ENCODE measurements at places on chromosomes 3 and 15.

DNA sequence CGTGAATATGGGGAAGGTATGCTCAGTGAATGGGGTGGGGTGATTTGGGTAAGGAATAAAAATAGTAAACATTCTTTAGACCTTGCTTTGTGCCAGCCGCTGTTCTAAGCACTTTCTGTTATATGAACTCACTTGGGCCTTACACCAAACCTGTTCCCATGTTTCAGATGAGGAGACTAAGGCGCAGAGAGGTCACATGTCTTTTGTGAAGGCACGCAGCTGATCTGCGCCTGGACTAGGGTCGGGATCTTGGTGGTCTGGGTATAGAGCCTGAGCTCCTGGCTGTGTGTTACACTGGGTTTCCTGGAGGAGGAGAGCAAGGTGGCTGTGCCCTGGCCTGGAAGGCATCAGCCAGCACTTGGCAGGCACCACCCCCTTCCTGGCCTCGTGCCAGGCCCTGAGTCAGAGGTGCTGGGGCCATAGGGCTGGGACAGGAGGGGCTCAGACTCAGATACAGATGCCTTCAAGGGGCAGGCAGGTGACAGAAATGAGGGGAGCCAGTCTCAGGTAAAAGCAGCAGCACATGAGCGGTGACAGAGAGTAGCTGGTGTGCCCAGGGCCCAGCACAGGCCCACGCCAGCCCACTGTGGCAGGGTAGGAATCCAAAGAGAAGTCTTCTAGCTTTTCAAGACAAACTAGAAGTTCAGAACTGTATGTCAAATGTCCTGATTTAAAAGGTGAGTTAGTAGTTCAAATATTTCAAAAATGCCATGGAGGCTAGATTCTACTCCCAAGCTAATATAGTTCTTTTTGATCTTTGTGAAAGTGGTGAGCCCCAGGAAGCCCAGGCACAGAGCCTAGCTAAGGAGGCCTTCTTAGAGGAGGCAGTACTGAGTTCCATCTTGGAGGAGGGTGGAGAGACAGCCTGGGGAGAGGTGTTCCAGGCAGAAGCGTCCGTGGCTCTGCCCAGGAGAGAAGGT lies 83.1 kb downstream of the DNAJB8 start:
- DNase-seq = no peak

DNA sequence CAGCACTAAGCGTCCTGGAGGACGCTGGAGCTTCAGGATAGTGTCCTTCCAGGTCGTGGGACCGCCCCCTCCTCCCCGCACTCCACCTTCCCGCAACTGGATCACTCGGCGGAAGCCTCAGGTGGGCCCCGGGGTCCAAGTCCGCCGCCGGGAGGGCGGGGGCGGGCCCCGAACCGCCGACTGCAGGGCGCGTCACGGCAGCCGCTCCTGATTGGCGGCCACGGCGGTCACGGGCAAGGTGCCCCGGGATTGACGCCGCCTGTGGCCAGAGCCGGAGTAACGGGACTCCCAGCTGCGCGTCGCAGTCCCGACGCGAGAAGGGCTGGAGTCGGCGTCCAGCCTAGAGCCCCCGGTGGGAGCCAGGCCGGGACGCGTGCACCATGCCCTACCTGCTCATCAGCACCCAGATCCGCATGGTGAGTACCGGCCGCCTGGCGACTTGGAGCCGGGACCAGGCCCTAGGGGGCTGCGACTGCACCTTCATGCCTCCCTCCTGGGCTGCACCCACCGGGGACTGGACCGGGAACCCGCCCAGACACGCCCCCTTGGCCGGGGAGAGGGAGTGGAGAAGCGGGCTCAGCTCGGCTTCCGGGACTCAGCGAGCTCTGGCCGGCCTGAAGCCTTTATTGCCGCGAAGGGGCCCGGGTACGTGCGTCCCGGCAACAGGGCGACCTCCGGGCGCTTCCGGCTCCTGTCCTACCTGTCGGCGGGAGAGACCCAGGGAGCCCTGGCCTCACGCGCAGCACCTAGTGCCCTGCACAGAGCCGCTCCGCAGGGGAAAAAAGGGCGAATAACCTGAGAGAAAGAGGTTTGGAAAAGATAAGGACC lies at the start of gene GCHFR:
TSS of gene GCHFR (plus strand) at position 268 of the 828 bp plus-strand sequence. CDS start at position 381, 113 bp downstream.
- peak; percentile 61 for DNase-seq

GRCh38 chr3:100087198-100087597 lies 27.1 kb downstream of the FILIP1L start:
- no peak for DNase-seq

GRCh38 chr3:157573780-157574378 lies 70.7 kb upstream of the VEPH1 start:
- no peak for DNase-seq

- peak; percentile 79 for DNase-seq
Measured at GRCh38 chr3:187139126-187139894, at the start of gene RPL39L. RPL39L (minus strand) TSS chr3:187139496; CDS start chr3:187121300, 18,196 bp downstream.

DNA sequence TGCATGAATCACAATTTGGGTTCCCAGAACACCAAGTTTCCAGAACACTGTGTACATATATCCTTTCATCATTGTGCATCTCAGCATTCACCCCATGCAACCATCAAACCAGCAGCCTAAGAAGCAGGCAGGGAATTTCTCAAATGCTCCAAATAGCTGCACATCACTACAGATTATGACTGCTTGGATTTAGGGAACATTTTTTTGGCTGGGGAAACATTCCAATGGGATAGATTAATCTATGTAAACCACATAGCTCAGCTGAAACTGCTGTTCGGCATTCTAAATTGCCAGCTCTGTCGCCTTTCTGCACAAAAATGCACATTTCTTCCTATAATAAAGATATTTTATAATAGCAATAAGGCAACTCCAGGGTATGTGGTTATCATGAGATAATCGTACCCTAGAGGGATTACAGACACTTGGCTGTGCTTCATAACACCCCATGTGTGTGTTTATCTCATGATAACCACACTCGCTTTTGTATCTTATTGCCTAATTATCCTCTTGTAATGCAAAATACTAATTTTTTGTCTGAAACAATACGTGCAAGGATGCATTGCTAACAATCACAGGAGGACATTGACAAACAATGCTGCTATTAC lies 483.7 kb upstream of the DPH6 start:
- no peak for DNase-seq

- DNase-seq = no peak
Measured at GRCh38 chr3:100108464-100109079, 5.7 kb downstream of the FILIP1L start.

DNA sequence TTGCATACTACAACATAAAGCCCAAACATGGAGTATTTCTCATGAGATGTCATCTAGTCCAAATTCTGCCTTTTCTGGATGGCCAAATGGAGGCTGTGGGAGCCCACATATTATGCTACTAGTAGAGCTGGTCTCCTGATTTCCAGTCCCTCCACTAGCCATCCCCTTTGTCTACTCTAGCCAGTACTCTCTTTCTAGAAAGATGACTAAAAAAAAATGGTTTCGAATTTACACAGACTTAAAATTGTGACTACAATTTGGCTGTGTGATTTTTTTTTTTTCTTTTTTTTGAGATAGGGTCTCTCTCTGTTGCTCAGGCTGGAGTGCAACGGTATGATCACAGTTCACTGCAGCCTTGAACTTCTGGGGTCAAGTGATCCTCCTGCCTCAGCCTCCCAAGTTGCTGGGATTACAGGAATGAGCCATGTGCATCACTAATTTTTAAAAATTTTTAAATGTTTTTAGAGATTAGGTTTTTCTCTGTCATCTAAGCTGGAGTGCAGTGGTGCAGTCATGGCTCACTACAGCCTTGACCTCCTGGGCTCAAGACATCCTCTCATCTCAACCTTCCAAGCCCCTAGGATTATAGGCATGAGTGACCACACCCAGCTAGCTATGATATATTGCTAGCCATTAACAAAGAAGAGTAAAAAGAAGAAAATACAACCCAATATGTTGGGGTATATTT lies 273.9 kb downstream of the ADAMTSL3 start:
- no peak for DNase-seq

GRCh38 chr3:141400073-141400971 lies 32.0 kb downstream of the ZBTB38 start:
- no peak for DNase-seq

GRCh38 chr15:56659197-56659596 lies 74.1 kb downstream of the ZNF280D start:
- no peak for DNase-seq

GRCh38 chr3:119236756-119237155 lies 3.9 kb downstream of the B4GALT4 start:
- no peak for DNase-seq

DNA sequence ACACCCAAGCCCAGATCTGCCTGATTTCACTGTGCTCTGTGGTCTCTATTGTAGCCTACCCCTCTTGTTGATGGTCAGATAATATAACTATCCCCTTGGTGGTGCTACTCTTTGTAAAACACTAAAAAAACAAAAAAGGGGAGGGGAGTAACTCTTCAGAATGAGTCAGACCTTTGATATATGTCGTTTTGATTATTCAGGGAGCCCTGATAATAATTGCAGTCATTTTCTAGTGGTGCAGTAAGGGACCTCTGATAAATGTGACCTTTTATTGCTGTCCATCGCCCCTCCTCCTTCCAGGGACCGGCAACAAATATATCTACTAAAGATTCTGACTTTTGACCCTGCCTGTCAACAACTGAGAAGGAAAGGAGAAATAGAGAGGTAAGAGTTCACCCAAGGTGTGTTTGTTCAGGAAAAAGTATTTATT lies 45.1 kb upstream of the MAGI1 start:
- DNase-seq = no peak

DNA sequence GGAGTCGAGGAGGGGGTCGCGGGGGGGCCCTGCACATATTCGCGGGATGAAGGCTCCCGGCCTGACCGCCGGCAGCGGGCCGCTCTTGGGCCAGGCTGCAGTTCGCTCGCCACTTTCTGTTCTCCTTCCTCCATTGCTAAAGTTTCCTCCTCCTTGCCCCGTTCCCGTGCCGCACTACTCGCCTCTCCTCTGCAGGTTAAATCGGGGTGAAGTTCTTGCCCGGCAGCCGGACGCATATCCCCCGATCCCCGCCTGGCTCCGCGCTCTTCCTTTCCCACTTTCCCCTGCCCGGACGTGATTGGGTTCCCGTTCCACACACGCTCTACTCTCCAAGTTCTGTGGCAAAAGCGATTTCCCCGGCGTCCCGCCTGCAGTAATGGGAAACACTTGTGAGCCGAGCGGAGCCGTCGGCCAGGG lies 556 bp downstream of the CRYBG3 start:
- DNase-seq = no peak

DNA sequence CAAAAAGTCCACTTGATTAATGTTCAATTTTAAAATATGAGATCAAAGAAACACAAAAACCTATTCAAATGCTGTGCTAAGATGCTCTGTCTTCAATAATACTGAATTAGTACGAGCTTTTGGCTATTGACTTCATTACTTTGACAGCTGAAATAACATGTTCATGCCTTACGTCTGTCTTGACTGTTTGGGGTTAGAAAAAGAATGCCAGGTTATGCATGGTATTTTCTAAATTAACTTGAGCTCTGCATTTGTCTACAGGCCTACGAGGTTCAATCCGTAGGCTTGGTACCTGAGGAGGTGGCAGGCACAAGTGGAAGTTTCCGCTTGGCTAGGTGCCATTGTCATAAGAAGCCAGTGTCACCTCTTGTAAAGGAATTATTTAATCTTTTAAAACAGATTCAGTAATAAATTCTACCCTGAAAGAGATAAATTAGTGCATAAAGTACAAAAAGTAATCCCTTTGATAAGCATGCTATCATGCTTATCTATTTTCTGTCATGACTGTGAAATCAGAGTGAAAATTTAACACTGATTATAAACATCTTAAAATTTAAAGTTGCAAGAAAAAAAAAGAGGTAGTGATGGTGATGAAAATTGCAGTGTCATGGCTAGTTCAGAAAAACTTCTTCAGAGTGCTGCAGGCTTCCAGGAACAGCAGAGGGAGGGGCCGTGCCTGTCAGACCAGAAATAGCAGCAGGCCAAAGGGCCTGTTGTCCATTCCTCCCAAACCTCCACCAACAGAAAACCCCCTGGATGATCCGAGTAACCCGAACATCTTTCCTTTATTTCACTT lies 115.7 kb downstream of the ARRDC4 start:
- DNase-seq = no peak

DNA sequence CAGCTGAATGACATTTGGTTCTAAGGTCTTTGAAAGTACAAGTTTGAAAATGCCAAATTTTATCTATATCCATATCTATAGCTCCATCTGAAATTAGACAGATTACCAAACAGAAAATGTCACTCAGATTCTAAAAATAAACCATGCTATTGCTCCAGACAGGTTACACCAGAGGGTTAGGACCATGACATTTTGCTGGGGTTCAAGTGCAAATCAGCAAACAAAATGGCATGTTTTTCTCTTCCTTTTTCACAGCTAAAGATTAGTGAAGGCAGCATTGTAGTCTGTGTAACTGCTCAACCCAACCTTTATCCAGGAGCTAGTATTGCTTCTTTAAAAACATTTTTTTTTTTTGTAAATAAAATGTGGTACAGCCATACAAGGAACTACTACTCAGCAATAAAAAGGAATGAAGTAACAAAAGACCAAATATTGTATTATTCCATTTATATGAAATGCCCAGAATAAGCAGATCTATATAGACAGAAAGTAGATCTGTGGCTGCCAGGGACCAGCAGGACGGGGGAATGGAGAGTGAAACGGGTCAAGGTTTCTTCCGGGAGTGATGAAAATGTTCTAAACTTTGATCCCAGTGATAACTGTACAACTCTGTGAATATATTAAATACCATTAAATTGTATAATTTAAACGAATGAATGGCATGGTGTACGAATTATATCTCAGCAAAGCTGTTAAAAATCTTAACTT lies 18.2 kb downstream of the VGLL4 start:
- DNase-seq = no peak

DNA sequence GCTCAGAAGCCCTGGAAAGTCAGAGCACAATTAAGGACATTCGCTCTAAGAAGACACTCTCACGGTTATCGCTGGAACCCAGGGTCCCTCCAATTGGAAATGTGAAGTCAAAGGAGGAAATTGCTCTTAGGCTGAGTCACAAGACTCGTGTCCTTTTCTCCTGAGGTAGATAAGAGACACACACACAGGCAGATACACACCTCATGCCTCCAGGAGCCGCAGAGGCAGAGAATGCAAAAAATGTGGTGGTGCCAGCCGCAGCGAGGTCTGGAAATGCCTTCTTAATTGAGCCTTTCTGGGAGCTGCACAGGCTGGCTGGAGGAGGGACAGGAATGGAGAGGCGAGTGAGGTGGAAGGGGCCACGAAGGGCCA lies 189.3 kb downstream of the OPA1 start:
- DNase-seq = no peak

DNA sequence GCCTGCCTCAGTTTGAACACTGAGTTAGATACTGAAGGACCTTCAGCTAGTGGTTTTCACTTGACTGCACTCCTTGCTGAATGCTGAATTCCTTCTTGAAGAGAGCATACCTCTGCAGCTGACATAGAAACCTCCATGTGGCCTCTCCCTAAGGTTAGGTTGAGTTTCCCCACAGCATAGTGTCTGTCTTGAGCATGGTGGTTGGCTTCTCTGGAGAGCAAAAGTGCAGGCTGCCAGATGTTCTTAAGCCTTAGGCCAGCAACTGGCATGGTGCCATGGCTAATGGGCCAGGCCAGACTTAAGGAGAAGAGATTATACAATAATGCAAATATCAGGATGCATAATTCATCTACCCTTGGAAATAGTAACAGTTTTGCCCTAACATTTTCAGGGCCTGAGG lies 545.6 kb upstream of the ZNF385D start:
- no peak for DNase-seq

- no peak for DNase-seq
Measured at GRCh38 chr3:53495520-53496391, 1.3 kb downstream of the CACNA1D start.
